ENCODE measurements at places on chromosomes 1 and 21.

DNA sequence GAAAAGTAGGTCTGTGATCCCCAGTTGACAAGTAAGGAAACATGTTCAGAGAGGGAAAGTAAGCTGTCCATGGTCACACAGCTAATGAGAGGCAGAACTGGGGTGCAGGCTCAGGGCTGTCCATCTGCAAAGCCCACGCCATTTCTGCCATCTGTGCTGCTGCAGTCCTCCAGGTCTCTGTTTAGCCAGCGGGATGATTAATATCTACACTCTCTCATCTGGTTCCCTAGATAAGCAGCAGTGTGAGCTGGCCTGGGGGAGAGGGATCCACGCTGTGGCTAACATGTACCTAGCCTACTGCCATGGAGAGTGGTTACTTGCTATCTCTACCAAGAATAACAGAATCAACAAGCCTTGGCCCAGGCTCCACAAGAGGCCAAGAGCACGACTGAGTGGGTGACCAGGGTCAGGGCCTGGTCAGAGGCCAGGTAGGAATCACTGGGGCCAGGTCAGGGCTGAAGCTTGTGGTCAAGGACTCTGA is 75.2 kb downstream of the TRABD2B start:
- no peak for DNase-seq

GRCh38 chr1:75152092-75152491 is 17.9 kb downstream of the LHX8 start:
- no peak for DNase-seq

DNA sequence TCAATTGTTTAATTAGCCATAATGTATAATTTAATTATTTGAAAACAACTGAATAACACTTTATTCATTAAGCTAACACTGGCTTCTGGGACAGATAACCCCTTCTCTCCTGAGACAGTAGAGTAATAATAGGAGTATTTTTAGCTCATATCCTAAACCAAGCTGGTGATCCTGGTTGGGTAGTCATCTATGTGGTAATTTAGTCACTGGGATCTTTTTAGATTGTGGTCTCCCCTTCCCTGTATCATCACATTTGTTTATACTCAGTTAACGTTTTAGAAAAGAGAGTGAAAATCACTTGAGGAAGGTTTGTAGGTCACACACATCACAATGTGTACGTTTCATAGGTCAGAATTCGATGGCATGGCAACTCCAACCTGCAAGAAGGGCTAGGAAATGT is 1356.6 kb upstream of the ADGRL2 start:
- no peak for DNase-seq

- DNase-seq = no peak
Measured at GRCh38 chr1:8670371-8670818, 147.0 kb downstream of the RERE start.

DNA sequence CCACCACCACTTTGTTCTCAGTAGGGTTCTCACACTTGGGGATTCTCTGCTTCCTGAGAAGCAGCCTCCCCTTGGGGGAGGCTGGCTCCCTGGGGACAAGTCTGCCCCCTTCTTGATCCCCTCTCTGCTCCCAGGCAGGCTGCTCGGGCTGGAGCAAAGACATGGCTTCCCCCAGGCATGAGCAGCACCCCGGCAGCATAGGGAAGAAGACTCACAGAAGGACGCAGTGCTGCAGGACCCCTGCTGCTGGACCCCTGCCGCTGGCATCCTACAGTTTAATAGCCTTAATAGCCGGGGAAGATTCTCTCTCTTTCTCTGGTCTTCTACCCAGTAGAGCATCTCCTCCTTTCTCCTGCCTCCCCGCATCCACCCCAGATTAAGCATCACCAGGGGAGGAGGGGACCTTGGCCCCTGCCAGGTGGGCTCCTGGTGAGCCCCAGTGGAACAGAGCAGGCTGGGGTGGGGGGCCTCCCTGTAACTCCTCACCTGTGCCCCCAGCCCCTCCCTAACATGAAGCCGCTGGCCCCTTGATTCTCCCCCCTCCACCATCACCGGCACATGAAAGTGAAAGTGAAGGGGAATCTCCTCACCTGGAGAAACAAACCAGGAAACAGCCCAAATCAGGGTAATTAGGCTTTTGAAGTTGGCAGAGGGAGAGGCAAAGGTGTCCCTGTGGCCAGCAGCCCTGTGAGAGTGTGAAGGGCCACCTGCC is 2.5 kb downstream of the WNT3A start:
- DNase-seq = no peak

- no peak for DNase-seq
Measured at GRCh38 chr1:192916021-192916420, 107.2 kb downstream of the RGS2 start.

DNA sequence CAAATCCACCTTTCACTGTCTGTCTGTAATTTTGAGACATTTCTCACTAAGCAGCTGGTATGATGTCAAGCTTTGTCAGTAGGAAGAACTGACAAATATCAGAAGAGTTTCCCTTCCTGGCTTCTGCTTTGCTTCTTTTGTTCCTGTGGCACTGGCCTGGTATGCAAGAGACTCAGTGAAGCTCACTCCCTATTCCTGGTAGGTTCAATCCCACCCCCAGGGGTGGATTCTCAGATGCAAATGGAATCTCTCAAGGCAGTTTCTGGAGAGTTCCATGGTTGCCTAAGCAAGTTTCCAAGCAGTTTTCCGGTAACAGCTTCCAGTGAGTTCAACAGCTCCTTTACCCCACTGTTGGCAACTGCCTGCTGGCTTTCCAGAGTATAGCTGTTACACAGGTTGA is 683.4 kb downstream of the PTPRC start:
- no peak for DNase-seq

DNA sequence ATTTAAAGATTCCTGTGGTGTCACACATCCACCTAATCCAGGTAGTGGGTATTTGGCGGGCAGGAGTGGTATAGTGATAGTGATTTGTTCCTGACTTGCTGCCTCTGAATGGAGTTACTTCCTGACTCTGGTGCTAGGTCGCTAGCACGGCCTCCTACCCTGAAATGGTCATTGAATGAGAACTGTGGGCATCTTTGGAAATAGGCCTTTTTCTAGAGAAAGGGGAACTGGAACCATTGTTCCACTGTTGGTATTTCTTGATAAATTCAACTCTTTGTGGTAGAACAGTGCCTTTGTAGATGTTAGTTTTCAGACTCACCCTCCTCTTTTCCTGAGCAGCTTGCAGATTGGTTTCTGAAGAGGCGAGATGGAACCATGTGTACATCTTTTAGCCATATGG is 1.5 kb downstream of the QSOX1 start:
- no peak for DNase-seq

DNA sequence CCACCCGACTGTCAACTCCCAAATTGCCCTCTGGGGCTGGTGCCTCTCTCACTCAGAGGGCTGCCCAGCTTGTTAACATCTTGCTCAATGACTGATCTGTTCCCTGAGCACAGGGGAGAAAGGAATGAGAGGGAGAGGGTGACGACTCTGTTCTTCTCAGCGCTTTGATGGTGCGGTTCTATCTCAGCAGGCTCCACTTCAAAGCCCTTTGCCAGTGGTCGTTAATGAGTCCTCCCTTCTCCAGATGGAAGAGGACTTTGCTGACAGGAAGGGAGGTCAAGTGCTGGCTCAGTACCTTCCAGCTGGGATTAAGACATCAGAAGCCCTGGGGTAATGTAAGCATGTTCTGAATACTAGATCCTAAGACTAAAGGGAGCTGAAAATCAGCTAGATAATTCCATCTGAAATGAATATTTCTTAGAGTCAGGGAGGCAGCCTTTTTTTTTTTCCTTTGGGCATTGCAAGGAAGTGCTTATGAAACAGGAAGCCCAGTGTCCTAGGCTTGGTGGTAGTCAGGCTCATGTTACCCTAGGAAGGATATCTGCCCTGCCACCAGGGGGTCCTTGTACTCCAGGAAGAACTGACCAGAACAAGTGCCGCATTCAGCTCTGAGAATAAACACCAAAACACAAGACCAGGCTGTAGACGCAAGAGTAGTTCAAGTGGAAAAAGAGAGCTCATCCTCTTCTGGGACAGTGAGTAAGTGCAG is 4.7 kb downstream of the FMOD start:
- DNase-seq = no peak

- no peak for DNase-seq
Measured at GRCh38 chr1:183069562-183070216, 46.5 kb downstream of the LAMC1 start.

GRCh38 chr21:33817138-33817537 is 98.5 kb downstream of the ATP5PO start:
- DNase-seq = no peak

GRCh38 chr1:109078317-109078716 is 2.5 kb upstream of the TAF13 start:
- DNase-seq = no peak

- DNase-seq = no peak
Measured at GRCh38 chr1:69567652-69568420, at the start of gene LRRC7. TSS of gene LRRC7 (plus strand) at chr1:69567922. CDS start at chr1:69568640, 718 bp downstream.
